ENCODE measurements at places on chromosomes 2 and 18.

GRCh38 chr18:79606621-79607331 is 72.8 kb upstream of the CTDP1 start:
- no peak for DNase-seq

GRCh38 chr2:73063909-73064875 is 7.3 kb downstream of the SFXN5 start:
- no peak for DNase-seq

DNA sequence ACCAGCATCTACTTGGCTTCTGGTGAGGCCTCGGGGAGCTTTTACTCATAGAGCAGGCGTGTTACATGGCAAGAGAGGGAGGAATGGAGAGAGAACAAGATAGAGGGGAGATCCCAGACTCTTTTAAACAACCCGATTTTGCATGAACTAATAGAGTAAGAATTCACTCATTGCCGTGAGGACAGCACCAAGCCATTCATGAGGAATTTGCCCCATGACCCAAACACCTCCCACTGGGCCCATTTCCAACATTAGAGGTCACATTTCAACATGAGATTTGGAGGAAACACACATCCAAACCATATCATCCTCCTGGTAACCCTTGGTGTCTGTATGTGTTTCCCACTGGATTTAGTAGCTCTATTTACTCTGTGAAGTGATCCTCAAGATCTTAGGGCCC is 249.9 kb upstream of the SP5 start:
- no peak for DNase-seq

DNA sequence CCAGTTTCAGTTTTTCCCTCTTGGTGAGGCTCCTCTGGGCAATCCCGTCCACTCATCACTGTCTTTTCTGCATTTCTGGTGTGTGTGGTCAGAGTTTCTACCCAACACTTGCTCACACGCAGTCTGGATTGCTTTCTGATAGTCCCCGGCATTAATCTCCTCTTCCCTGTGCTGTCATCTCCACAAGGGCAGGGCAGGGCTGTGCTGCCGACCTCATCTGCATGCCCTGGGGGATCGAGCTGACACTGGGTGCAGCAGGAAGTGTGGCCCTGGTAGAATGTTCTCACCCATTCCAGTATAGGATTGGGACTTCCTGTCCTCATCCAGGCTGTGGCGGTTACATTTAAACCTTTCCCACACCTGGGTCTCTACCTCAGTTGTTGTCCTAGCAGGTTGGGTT is 80.0 kb upstream of the FAM136A start:
- no peak for DNase-seq

DNA sequence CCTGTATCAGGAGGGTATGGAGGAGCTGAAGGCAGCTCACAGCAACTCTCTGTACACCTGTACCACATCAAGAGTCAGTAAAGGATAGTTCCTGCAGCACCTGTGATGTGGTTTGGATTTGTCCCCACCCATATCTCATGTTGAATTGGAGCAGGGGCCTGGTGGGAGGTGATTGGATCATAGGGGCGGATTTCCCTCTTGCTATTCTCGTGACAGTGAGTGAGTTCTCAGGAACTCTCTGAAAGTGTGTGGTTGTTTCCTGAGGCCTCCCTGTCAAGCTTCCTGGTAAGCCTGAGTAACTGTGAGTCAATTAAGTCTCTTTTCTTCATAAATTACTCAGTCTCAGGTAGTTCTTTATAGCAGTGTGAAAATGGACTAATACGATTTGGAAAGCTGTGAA is 28.9 kb downstream of the OSBPL1A start:
- no peak for DNase-seq

DNA sequence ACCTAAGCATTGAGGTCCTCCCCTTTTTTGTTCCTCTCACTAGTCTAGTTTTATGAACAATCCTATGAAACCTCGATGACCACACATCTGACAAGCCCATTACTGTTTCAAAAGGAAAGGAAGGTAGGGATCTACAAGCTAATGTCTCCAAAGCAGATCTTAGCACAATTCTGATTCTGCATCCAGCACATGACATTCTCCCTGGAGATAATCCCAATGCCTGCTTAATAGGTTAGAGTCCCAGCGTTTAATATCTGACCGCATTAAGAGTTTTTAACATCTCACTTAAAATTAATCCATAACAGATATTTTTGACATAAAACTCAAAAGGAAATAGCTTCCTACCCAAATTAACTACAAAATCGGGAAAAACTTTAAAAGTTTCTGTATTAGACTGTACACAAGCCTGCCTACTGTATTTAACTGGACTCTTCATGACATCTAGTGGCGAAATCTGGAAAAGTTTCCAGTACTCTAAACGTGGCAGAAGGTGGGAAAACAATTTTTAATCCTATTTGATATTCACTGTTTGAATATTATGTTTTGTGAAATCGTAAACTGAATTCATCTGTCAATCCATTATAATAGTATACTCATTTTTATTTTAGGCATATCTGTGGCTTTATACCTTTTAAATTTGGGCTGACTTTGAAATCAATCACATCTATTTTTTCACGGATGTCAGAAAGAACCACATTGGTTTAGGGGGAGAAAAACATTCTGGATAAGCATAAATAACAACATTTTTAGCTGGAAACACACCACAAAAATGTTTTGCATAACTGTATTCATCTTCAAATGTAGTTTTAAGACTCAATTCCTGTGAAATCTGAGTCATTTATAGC is 62.4 kb downstream of the TXNL1 start:
- no peak for DNase-seq

GRCh38 chr2:18514526-18515461 is 45.7 kb downstream of the RDH14 start:
- no peak for DNase-seq

DNA sequence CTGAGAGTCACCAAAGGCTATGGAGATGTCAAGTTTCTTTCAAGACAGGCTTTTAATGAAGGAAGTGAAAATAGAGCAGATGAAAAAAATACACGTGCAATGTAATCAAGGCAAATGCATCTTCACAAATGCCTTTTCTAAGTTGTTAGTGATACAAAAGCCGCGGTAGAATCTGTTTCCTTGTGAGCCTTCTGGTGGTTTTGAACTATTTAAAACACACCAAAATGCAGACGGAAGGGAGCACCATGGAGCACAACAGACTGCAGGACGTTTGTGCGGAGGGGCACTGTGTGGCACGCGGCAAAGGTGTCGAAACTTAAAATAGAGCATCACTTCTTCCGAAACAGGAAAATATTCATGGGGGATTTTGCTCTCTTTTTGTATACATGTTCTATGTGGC is 65.0 kb upstream of the BOD1L2 start:
- no peak for DNase-seq

GRCh38 chr18:67639872-67640271 is 123.4 kb upstream of the DSEL start:
- DNase-seq = no peak

DNA sequence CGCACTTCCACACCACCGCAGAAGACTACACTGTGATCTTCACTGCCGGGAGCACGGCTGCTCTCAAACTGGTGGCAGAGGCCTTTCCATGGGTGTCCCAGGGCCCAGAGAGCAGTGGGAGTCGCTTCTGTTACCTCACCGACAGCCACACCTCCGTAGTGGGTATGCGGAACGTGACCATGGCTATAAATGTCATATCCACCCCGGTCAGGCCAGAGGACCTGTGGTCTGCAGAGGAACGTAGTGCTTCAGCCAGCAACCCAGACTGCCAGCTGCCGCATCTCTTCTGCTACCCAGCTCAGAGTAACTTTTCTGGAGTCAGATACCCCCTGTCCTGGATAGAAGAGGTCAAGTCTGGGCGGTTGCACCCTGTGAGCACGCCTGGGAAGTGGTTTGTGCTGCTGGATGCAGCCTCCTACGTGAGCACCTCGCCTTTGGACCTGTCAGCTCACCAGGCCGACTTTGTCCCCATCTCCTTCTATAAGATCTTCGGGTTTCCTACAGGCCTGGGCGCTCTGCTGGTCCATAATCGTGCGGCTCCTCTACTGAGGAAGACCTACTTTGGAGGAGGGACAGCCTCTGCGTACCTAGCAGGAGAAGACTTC is 12.5 kb downstream of the MOCOS start:
- DNase-seq = no peak

- DNase-seq = no peak
These were observed 86.0 kb upstream of the TWIST2 start for GRCh38 chr2:238761868-238762267.

DNA sequence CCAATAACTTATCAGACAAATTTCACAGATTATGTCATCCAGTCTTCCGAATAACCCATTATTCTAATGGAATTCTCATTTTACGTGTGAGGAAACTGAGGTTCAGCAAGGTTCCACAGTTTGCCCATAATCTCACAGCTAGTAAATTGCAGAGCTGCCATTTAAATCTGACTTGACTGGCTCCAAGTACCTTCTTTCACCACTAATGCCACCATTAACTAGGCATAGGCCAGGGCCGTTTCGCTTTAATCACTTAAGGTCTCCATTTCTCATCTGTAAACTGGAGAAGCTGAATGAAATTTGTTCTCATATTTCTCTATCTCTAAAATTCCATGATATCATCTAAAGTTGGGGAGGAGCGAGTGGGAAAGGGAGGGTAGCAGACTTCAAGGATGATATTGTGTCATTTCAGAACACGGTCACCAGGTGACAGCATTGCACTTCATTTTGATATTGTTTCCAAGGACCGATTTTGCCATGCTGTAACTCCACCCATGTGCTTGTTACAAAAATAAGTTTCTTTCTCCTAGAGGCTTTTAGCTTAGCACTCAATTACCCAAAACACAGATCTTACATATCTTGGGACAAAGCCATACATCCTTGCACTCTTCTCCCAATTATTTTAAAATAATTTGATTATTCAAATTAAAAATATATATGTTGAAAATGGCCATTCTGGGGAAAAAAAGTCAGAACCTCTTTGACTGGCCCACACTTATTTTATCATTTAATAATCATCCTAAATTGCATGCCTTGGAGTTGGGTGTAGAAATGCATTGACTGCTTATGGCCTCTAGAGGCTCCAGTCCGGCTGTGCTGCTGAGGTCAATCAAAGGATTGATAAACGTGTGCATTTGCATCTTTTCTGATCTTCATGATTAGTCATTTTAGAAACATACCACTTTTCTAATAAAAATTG is 123.8 kb downstream of the AKAIN1 start:
- no peak for DNase-seq

- no peak for DNase-seq
These were observed 421.3 kb upstream of the NXPH2 start for GRCh38 chr2:139201516-139201915.

DNA sequence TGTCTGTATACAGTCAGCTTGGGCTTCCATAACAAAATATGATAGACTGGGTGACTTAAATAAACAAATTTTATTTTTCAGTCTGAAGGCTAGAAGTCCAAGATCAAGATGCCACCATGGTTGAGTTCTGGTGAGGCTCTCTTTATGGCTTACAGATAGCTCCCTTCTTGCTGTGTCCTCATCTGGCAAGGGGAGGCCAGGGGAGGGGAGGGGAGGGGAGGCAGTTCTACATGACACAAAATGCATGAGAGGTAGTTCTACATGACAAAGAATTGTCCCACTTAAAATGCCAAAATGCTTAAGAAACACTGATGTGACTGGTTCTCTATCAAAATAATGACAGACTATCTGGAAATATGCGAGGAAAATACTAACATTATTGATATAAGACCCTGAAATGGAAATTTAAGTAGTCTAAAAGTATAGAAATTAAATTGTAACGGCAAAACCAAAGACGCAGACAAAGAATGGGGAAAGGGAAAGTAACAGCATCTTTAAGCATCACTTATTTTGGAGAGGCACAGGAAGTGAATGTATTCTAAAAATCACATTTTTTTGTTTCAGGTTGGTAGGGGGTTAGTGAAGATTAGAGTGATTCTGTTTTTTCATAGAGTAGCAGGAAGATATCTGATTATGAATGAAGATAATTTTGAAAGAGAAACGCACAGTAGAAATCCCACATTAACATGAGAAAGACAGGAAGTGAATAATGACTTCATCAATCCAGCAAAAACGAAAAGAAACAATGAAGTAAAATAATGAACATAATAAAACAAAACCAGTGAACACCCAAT is 131.4 kb downstream of the STRN start:
- DNase-seq = no peak

DNA sequence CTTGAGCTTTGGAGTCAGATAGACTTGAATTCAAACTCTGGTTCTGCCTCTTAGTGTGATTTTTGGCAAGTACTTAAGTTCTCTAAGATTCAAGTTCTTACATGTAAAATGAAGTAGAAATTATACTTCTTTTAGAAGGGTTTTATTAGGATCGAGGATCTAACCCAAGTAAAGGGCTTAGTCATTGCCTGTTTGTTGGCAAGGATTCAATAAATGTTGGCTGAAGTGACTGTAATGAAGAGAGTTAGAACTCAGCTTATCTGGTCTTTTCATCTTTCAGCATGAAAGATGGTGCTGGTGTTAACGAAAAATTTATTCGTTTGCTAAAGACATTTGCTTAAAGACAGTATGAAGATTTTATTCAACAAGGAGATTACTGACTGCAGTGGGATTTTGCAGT is 315.9 kb upstream of the THUMPD2 start:
- DNase-seq = no peak

DNA sequence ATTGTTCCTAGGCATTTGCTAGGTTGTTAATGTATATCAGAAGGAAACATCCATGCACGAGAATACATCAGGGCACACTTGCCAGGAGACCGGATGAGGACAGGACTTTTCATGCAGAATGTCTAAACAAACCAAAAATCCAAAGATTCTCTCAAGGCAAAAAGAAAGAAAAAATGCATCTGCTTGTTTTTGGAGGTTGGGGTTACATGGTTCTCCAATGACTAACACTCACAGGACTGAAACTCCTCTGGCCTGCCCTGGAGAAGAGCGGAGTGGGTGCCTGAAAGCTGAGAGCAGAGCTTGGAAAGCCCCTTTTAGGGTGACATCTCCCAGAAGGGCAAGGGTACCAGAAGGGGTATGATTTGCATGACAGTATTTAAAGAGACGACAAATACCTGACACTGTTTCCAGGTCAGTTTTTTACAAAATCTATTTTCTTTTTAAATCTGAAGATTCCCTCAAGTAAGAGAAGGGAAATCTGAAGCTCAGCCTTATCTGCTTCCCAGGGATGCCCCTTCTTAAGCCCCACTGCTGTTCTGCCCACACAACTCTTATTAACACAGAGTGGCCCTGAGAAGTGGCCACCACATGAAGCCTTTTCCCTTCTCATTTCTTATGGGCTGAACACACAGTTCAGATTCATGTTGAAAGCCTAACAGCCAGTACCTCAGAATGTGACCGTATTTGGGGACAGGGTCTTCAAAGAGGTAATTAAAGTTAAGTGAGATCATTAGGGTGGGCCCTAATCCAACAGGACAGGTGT is 216.4 kb downstream of the STK39 start:
- no peak for DNase-seq

GRCh38 chr18:37540424-37541138 is 25.0 kb downstream of the CELF4 start:
- no peak for DNase-seq

DNA sequence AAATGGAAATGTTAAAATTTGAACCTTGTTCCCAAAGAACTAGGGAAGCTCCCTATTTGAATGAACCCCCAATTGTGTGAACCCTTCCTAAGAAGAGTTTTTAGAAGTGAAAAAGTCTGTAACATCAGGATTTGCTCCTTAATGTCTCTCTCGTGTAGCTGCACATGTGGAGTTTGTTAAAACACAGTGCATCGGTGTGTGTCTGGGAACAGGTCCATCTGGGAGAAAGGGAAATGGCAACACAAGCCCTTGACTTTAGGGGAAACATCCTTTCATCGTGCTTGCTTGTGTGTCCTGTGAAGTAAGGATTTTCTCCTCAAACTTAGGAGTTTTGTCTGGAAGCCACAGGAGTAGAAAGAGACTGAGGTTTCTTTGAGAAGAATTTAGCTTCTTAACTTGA is 203.9 kb downstream of the PRKCE start:
- DNase-seq = no peak

All from stimulated activated CD4-positive, alpha-beta T cell treated with anti-CD3 and anti-CD28 coated beads, TNF-alpha, amount 100 ng/mL, for 1 hour (primary cell).